Stimulated activated CD4-positive, alpha-beta T cell treated with anti-CD3 and anti-CD28 coated beads, Interleukin-12 subunit alpha, Interleukin-12 subunit beta, amount 100 ng/mL, for 24 hours (primary cell): ENCODE measurements at places on chromosomes 1 and 21.
A peak's percentile ranks its signal among the peaks of the same experiment; 100 is the strongest.

- DNase-seq = no peak
Observed at GRCh38 chr1:3790500-3790923, 5.8 kb downstream of the LRRC47 start.

GRCh38 chr1:105934806-105935205 lies 1121.7 kb upstream of the PRMT6 start:
- no peak for DNase-seq

DNA sequence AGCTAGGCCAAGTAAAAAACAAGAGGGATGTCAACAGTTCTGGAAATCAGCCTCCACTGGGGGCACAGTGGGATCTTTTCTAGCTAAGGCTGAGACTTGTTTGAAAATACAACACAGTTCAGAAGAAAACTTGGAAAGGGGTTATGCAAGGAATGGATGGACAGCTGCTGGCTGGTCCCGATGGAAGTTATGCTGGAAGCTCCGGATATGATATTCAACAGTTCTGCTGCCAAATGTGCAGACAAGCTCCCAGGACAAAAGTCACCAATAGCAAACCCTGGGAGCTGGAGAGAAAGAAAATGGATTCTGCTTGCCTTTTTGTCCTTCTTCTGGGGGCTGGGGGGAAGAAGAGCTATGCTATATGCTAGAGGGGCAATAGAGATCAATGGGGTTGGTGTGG lies 14.3 kb downstream of the LMX1A start:
- no peak for DNase-seq

GRCh38 chr1:245074232-245074747 lies 80.5 kb upstream of the KIF26B start:
- no peak for DNase-seq

- DNase-seq = peak; percentile 9
Observed at GRCh38 chr21:17387030-17387617, 125.7 kb upstream of the CXADR start.

DNA sequence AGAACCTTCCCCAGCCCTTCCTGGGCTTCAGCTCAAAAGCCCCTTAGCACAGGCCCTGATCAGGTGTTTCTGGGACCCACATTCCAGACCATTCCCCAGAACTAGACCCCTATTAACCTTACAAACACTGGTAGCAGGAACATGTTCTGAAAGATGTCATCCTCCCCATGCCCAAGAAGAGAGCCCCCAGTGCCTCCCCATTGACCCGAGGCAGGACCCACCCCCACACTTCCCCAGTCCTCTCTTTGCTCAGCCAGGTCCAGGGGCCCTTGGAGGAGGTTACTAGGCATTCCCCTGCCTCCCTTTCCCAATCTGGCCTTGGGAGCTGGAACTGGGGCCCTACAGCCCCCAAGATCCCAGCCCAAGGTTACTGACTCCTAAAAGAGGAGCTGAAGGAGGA lies 38.9 kb upstream of the HMGB4 start:
- DNase-seq = no peak

GRCh38 chr1:168319691-168320090 lies 39.0 kb downstream of the TBX19 start:
- no peak for DNase-seq
